Cardiac atrium fibroblast (primary cell): ENCODE measurements at places on chromosomes 2 and 18. TPM values are rescaled to one million over a fixed set of nuclear protein-coding genes. Genes with fewer than 3 reads are reported as not detected.

Gene POTEJ
- not detected in 2 replicates for total RNA-seq

Gene SP110
- 11.2 and 12.2 TPM in 2 replicates for total RNA-seq

Gene ZC3H15
- total RNA-seq = 34.7 and 37.7 TPM in 2 replicates

Gene OSR1
- total RNA-seq = 38.1 and 72.7 TPM in 2 replicates

Gene FBXO36
- total RNA-seq = 1.8 TPM in 2 replicates

Gene AP1S3
- total RNA-seq = 2.0 and 10.4 TPM in 2 replicates

Gene LRRC30
- not detected in 2 replicates for total RNA-seq

Gene ALPP
- not detected in 2 replicates for total RNA-seq

Gene TGFA
- total RNA-seq = not detected in 2 replicates

Gene MC4R
- total RNA-seq = not detected in 2 replicates

Gene BOLL
- not detected in 2 replicates for total RNA-seq

Gene PDCD1
- total RNA-seq = not detected in 2 replicates

Gene MSTN
- total RNA-seq = not detected in 2 replicates

Gene SCYGR4
- not detected in 2 replicates for total RNA-seq
